Activated effector memory CD4-positive, alpha-beta T cell treated with Interleukin-2 at 50 U/mL for 16 hours (primary cell): ENCODE measurements at places on chromosomes 6 and 20.

- no peak for DNase-seq
Observed at GRCh38 chr6:140970485-140970884, 1162.2 kb upstream of the GJE1 start.

- no peak for DNase-seq
Observed at GRCh38 chr6:5205877-5206850, 54.6 kb downstream of the LYRM4 start.

- no peak for DNase-seq
Observed at GRCh38 chr6:139600343-139600742, 225.9 kb upstream of the CITED2 start.

DNA sequence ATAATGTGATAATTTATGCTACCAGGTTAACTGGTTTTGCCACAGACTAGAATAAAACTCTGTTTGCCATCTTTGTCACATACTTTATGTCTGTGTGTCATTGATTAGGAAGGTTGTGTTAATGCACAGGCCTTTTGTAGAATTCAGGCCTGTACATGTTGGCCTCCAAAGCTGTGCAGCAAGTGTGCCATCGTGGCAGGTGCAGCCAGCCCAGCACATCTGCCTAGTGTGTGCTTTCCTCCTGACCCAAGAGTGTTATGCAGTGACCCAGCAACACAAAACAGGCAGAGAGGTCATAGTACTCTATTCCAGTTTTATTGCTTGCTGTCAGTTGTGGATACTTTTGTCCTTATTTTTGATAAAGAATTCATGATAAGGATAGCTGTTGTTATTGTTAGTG lies 3.7 kb downstream of the MAP3K4 start:
- DNase-seq: no peak

- no peak for DNase-seq
Observed at GRCh38 chr6:130136798-130137197, 86.0 kb downstream of the SAMD3 start.

DNA sequence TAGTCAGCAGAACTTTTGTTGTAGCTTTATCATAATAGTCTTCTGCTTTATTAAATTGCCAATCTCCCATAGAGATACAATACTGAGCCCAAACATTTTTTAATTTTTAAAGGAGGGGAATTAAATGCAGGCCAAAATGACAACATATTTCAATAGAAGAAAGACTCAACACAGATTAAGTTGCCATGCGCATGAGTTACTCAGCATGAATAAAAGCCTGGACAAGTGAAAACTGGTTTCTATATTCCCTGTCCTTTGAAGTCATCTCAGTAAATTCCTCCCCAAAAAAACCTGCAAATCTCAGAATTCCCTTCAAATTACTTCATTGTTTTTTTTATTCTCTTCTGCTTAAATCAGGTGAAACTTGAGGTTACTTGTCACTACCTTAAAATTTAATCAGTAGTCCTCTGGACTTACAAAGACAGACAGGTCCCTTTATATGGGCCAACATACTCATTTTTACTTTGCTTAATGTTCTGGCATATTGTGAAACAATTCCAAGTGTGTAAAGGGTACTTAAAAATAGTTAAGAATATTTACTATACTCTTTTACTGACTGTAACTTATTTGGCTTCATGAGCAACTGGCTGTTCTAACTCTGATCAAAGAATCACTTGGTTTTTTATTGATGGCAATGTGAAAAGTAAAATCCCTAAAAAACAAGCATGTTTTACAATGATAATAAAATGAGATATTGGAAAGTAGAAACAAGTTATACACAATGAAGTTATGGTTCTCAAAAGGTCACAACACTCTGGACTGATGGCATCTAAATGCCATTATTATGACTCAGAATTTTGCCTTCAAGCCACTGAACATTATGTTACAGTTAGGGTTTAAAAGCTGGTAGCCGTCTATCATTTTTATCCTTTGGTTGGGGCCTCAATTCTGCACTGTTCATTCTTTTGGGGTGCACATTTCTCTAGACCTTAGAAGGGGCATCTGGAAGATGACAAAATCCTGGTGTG lies 49.9 kb upstream of the COL21A1 start:
- no peak for DNase-seq

DNA sequence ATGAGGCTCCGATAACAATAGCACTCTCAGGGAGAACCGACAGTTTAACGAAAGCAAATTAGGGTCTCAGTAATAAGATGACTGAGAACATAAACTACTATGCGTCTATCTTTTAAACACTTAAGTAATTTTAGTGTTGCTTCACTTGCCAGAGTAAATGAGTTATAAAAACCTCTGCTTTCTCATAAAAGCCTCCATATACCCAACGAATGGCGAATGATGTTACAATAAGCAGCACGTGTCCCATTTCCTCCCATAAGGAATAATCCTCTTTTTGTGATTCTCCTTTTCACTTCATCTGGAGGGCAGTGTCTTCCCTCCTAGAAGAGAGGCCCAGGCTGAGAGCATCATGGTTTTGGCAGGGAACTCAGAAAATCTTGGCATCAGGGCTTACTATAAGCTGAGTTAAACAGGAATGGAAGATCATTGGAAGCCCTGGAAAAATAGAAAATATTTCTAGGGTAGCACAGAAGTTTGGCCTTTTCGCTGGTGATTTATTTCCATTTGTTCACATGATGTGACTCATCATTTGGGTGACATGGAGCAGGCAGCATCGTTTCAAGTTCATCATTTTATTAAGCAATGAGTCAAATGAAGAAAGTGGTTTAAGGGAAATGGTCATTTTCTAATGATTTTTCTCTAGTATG lies 255.4 kb downstream of the ATXN1 start:
- DNase-seq: no peak

GRCh38 chr6:82220167-82220566 lies 27.4 kb downstream of the IBTK start:
- DNase-seq: no peak

DNA sequence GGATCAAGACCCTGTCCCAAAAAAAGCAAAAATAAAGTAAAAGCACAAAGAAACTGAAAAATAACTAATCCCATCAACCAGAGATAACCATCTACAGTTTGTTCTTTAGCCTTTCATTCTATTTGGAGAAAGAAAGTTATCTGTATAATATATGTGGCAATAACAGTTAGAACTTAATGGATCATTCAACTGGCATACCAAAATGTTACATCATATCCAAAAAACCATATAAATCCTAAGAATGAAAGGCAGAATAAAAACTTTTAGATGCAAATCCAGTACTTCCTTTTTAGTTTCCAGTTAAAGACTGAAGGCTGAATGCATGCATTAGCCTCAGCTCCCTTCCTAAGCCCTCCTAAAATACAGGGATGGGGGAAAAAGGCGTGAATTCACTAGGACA lies 25.2 kb downstream of the ILRUN start:
- no peak for DNase-seq

GRCh38 chr6:69848552-69848951 lies 17.8 kb upstream of the COL19A1 start:
- no peak for DNase-seq

GRCh38 chr20:52025938-52026337 lies 165.6 kb downstream of the ZFP64 start:
- DNase-seq: no peak

- no peak for DNase-seq
Observed at GRCh38 chr6:138719011-138719635, 54.4 kb upstream of the CCDC28A start.

DNA sequence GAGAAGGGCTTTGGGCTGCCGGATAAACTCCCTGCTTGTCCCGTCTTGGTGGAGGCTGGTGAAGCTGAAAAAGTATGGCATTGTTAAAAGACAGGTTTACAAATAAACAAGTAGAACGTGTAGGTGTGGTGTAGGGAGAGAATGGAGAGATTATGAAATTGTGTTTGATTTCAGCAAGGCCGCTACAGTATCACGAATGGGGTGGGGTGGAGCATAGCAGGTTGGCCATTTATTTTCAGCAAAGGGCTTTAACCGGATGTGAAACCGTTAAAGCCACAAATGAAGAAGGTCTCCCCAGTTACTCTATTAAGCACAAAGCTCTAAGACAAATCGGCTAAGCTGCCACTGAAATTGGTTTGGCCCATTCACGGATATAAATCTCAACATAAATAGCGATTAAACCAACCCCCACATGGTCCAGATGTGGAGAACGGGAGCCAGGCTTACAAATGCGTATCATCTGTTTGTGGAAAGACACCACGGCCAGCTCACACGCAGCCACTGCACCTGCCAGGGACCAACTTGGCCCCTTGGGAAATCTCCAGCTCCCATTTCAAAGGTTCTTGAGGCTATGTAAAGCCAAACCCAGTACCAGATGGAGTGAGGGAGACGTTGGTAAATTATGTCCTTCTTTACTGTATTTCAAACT lies 94.0 kb downstream of the ZMYND8 start:
- no peak for DNase-seq

DNA sequence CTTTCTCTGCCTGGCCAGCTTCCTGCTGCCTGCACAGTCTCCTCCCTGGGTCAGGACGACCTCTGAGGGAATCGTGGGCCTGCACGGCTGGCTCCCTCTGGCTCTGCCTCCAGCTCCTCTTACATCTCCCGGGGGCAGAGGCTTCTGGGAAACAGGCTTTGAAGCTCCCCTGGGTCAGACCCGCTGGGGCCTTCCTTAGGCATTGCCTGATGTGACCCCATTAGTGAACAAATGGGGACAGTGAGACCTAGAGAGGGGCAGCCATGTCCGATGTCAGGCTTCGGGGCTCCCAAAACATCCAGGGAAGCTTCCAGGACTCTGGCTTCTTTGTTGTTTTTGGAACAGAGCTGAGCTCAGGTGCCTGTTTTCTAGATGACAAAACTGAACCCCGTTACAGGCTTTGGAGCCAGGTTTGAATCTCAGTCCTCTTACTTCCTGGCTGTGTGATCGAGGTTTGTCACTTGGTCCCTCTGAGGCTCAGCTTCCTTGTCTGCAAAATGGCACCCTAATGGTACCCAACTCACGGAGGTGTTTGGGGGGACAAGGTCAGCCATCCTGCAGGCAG lies 94.3 kb downstream of the CEBPB start:
- DNase-seq: no peak

DNA sequence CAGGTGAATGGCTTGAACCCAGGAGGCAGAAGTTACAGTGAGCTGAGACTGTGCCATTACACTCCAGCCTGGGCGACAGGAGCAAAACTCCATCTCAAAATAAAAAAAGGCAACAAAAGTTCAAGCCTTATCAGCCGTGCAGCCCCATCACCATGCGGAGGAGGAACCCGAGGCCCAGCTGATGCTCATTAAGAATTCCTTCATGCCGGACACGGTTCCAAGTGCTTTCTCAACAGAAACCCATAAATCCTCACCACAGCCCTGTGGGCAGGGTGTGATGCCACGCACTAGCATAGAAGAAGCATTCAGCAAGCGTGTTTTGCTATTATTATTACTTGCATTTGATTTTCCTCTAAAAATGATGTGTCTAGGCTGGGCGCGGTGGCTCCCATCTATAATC lies 56.3 kb downstream of the PREX1 start:
- DNase-seq: no peak

DNA sequence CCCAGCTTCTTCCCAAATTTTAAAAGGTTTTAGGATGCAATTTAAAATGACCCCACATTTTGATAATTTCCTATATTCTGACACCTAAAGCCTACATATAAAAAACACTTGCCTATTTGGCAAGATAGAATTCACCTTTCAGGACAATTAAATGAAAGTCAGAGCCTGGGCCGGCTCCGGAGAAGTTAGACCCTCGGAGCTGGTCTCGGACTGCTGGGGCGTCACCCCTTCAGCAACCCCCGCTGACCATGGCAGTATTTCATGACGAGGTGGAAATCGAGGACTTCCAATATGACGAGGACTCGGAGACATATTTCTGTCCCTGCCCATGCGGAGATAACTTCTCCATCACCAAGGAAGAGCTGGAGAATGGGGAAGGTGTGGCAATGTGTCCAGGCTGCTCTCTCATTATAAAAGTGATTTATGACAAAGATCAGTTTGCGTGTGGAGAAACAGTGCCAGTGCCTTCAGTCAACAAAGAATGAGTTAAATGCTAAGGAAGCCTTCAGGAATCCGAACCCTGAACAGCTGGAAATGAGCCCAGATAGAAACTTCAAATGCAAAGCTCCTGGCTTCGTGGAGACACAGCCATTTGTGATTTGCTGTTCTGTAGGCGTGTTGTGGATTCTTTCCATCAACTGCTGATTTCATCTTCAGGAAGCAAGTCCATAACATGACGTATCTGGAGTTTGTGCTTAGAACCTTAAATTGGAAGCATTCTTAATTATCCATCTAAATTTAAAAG lies 16.0 kb downstream of the TCFL5 start:
- DNase-seq: no peak

GRCh38 chr20:57967364-57967763 lies 257.5 kb upstream of the PMEPA1 start:
- no peak for DNase-seq

DNA sequence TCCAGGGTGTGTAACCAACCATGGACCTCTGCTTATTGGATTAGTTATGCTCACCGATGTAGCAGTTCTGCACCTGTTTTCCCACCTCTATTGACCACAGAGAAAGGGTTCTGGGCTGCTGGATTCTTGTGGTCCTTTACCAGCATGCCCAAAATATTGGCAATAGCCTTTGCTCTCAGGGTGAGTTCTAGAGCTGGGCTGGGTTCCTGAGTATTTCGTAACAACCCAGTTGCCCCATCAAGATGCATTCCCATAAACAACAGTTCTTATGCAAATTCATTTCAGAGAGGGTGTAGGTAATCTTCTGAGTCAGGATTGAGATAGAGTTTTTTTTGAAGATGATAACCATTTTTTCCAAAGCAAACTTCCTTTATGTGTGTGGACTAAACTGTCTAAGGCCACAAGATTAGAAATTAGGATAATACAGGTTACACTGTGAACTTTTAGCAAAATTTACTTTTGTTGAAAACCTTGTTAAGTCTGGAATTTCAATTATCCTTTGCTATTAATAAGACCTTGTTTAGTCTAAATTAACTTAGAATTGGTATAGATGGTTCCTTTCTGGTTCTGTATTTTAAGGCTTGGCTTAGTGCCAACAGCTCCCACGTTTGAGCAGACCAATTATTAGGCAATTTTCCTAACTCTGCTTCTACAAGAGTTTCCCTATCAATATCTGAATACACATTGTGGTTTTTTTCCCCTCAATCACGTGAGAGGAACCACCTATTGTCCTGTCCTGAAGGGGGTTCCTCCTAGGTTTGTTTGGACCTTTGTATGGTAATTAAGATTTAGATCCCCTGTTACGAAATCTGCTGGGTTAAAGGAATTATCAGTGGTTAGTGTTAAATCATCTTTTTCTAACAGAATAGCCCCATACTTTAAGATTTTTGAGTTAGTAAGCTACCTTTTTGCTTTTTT lies 46.1 kb downstream of the TBX18 start:
- DNase-seq: no peak

DNA sequence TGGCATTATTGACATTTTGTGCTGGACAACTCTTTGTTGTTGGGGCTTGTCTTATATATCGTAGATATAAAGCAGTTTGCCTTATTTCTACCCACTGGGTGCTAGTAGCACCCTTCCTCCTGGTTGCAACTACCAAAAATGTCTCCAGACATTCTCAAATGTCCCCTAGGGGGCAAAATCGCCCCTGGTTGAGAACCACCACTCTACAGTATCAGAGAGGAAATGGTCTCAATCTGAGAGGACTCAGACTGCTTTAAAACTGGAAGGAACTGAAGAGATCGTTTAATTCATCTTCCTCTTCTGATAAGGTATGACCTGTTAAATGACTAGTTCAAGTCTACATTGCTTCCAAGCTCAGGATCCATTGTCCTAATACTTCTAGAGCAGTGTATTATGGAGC lies 14.9 kb downstream of the SH3BGRL2 start:
- DNase-seq: no peak

GRCh38 chr6:24464253-24465038 lies 24.9 kb downstream of the GPLD1 start:
- DNase-seq: no peak
